HFFc6 (cell line): ENCODE measurements at places on chromosomes 7 and 10. TPM values are rescaled to one million over a fixed set of nuclear protein-coding genes. Genes with fewer than 3 reads are reported as not detected.

- DNase-seq = no peak
Observed at GRCh38 chr7:136697271-136697670, 171.2 kb upstream of the CHRM2 start.

DNA sequence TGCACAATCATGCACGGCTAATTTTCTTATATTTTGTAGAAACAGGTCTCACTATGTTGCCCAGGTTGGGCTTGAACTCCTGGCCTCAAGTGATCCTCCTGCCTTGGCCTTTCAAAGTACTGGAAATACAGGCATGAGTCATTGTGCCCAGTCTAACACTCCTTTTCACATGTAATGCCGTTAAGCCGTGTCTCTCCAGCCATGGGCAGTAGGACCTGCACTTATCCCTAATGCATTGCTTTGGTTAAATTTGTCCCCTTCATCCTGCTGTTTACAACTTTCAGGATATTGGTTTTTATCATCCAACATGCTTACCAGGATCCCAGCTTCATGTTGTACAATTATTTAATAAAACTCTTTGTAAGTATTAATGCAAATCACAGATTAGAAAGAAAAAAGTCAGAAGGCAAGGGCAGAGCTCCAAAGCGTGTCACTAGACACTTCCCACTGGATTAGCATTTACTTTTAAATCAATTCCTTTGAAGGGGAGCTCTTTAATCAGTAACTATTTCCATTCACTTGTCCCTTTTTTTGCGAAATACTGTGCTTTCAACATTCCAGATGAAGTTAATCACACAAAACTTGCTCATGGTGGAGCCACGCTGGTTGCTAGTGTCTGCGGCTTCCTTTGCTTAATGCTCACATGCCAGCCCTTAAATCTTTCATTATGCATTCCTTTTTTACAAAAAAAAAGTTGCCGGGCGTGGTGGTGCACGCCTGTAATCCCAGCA, 256.0 kb upstream of the AUTS2 start:
- no peak for DNase-seq

DNA sequence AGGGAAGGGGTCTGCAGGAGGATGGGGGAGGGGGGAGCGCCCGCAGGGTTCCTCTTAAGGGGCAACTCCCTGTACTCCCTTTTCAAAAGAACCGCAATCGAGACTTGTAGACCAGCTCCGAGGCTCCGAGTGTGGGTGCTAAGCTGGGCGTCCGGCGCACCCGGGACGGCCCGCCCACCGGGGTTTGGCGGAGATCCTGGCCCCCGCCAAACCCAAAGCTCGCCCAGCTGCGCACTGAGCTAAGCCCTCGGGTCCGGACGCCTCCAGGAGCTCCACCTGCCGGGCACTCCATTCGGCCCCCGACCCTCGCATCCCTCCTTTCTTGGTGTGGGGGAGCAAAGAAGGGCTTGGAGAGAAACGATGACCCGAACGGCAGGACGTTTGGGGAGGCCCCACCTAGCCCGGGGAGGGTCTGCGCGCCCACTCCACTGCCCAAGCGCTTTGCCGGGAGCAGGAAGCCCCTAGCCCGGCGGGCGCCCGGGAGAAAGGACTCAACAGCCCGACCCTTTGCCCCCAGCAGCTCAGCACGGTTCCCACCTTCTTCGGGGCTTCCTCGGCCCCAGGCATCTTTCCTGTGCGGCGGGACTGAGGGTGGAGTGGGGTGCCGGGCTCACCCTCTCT, 651 bp downstream of the AFAP1L2 start:
- DNase-seq = no peak

Gene ARHGAP22
- total RNA-seq = 75.4 to 122 TPM (median 96.4 TPM) in 3 replicates

Gene CPVL
- total RNA-seq = not detected in 3 replicates

DNA sequence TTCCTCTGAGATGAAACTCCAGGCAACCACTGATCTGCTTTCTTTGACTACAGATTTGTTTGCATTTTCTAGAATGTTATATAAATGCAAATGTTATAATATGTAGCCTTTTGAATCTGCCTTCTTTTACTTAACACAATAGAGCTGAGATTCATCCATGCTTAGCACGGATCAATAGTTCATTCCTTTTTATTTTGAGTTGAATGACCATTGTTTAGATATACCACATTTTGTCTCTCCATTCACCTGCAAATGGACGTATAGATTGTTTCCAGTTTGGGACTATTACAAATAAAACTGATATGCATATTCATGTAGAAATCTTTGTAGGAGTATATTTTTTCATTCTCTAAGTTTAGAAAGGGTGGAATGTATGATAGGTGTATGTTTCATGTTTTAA, 57.7 kb downstream of the VPS41 start:
- no peak for DNase-seq

GRCh38 chr10:31317652-31318381, 1.2 kb upstream of the ZEB1 start:
- DNase-seq = no peak

Gene SNCG
- total RNA-seq = 2.4 to 3.0 TPM (median 2.6 TPM) in 3 replicates

DNA sequence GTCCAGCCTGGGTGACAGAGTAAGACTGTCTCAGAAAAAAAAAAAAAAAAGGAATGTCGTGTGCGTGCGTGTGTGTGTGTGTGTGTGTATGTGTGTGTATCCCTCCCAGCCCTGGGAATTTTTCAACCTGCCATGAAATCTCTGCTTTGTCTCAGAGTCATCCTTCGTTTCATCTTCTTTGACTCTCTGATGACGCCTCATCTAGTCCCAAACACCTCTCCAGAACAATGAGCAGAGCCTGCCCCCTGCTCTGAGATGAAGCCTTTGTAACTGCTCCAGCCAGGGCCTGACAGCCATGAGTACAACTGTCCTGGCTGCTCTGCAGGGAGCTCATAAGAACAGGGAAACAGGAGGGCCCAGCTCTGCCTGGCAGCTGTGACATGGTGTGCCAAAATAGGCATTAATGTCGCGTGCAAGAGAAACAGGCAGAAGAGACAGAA, 149.5 kb downstream of the FAM107B start:
- DNase-seq = no peak

- DNase-seq = no peak
Observed at GRCh38 chr10:119222537-119222936, 15.2 kb downstream of the GRK5 start.

- no peak for DNase-seq
Observed at GRCh38 chr7:1709281-1709680, 39.2 kb downstream of the ELFN1 start.

DNA sequence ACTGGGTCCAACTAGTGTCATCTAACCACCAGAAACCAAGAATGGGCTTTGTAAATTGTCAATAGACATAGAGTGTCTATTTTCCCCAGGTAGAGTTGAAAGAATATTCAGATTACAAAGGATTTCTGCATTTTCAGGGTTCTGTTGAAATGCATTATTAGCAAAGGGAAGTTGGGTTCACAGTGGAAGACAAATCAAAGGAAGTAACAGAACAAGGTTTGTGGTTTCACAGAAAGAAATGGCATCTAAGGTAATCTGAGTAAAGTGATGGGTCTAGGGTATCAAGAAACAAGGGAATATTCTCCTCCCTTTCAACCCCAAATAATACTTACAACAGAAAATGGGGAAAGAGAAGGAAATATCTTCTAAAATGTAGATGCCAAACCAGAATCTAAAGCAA, 25.8 kb downstream of the CEP41 start:
- DNase-seq = no peak

- DNase-seq = no peak
Observed at GRCh38 chr7:135706858-135707569, 21.0 kb downstream of the SLC13A4 start.

GRCh38 chr7:22665923-22666322, 61.1 kb upstream of the IL6 start:
- DNase-seq = no peak

Gene RUFY2
- 12.7 to 19.7 TPM (median 14.2 TPM) in 3 replicates for total RNA-seq

- no peak for DNase-seq
Observed at GRCh38 chr7:14899030-14899429, 3.5 kb downstream of the DGKB start.

- DNase-seq = no peak
Observed at GRCh38 chr7:130667593-130668257, 823 bp downstream of the COPG2 start.

DNA sequence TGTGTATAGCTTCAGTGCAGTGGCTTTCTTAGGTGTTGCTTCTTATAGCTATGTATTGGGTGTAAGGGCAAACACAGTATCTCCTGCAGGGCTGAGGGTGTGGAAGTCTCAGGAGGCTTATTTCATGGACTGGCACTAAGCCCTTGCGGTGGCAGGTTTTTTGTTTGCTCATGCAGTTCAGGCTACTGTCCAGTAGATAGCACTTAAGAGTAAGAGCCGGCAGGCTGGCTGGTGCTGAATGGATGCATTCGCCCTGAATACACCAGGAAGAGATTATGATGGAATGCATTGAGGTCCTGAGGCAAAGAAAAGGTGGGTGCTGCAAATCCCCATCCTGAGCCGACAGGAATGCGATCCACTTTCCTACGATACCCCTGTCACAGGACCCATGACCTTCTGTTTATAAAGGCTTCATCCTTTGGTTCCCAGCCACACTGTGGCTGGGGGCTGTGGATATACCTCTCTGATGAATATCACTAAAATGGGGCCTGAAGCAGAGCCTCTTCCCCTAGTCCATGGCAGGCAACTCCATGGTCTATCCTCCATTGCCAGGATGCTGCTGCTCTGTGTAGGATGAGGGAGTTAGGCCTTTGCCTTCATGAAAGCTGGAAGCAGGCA, 44.9 kb downstream of the ANXA8 start:
- DNase-seq = peak; percentile 69

GRCh38 chr7:21300692-21301091, 127.2 kb upstream of the SP4 start:
- DNase-seq = no peak

GRCh38 chr7:102223184-102223583, 63.5 kb upstream of the SH2B2 start:
- no peak for DNase-seq

GRCh38 chr7:136857573-136857972, 10.9 kb upstream of the CHRM2 start:
- DNase-seq = peak; percentile 17

DNA sequence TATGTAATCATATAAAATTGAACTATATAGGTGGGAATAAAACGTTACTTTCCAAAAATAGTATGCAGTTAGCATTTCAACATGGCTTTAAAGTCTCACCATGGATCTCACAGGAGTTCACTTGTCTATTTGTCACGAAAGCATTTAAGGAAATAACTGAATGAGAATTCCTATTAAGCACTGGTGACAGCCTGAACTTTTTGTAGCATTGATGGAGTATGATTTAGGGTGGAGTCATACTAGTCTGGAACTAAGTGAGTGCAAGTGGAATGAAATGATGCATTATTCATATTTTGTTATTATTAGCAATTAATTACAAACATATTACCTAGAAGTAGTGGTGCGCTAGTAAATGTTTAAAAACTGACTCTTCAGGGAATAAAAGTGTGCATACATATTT, 26.0 kb upstream of the HIBADH start:
- no peak for DNase-seq

DNA sequence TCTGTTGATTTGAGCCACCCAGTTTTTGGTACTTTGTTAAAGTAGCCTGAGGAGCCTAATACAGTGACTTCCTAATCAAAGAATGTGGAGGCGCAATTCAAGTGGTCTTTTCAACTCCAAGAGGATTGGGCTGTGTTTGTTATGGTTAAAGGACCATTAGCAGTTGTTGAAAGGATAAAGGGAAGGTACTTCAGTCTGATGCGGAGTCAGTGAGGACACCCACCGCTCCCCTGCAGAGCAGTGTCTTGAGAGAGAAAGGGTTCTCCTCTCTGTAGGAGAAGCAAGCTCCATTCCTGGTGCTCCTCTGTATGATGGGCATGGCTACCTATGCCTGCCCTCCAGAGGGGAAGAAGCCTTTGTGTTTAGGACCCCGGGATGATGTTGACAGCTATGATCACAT, 590.6 kb upstream of the C7orf33 start:
- DNase-seq = no peak

Gene MSMB
- 0.65 TPM in 1 of 3 replicates, not detected in the others for total RNA-seq

Gene EPDR1
- total RNA-seq = not detected in 3 replicates

GRCh38 chr7:2903682-2904162, 59.6 kb upstream of the GNA12 start:
- no peak for DNase-seq

DNA sequence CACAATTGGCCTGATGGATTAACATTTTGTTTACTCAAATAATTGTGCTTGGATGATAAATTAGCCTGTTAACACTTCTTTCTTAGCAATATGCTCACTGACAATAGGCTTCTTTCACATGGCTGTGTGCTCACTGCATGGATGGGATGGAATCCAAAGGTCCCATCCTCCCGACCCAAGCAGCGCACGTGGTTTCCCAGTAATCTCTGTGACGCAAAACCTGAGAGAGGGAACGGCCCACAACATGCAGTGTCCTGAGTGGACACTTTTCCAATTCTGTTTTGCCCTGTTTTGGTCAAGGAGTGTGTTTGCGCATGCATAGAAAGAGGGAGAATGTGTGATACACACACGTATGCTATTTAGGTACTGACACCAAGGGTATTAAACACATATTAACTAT, 42.1 kb upstream of the RASGEF1A start:
- DNase-seq = no peak

GRCh38 chr10:114052255-114052654, 8.6 kb downstream of the ADRB1 start:
- DNase-seq = no peak

DNA sequence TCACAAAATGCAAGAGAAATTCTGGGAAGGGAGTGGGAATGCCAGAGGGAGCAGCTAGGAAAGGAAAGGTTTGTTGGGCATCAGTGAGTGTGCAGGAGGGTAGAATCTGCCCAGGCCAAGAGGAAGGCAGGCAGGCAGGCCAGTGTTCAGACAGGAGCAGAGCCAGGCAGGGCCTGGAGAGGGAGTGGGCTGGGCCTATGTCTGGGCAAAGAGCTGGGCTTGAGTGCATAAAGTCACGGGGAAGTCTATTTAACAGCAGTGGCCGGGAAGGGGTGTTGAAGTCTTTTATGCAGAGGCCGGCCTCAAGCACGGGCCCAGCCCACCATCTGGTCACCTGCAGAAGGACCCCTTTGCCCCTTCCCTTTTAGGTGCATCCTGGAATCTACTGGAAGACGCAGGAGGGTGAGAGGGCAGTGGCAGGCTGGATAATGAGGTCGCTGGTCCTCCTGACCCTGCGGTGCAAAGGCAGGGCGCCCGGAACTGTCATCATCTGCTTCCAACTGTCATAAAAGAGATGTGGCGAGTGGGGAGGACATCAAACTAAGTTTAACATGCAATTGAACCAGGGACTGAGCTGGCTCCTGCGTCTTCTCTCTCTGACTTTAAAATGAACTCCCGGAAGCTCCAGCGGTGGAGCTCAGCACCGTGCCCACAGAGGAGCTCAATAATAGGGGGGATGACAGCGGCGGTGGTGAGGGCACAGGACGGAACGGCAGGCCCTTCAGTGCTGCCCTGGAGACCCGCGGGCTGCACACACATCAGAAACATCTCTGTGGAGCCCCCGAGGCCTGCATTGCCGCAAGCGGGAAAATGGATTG, 29.5 kb downstream of the CARD11 start:
- no peak for DNase-seq
